NCI-H1092 treated with DMSO at 0.1 percent for 48 hours (cell line): ENCODE measurements at places on chromosomes 4 and X.
A peak's percentile ranks its signal among the peaks of the same experiment; 100 is the strongest.

- DNase-seq, result no peak
Observed at GRCh38 chr4:43394976-43395375, 502.5 kb downstream of the GRXCR1 start.

DNA sequence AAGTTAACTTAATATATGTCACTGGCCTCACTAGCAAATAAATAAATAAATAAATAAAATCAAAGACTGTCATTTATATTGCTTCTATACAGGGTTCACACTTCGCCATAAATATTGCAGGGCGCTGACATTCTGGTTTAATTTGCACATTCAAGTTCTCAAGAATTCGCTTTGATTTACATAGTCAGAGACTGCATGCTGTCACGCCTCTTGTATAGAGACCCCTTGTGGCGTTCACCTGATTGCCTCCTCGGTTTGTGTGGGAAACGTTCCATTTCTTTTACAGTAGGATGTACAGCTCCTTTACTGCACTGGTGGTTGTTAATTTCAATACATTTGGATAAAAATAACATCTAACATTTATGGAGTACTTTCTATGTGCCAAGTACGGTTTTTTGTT, 71.3 kb upstream of the ADGRG2 start:
- DNase-seq, result no peak

- DNase-seq, result no peak
Observed at GRCh38 chrX:32397562-32398216, 813.7 kb downstream of the DMD start.

DNA sequence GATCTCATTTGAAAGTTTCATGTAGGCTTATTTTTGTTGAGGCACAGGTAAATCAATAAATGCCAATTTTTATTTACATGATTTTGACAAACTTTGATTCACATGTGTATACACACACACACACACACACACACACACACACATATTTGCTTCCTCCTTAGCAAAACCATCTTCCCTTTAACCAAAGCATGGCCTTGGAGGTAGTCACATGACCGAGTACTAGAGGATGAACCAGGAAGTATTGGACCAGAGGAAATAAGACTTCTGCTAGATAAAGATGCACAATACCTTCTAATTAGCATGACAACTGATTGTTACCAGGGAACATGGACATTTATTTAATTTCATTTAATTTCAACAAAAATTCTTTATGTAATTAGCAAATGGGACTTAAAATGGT, 23.4 kb upstream of the CFAP299 start:
- DNase-seq, result no peak

GRCh38 chr4:125369098-125369497, 54.3 kb downstream of the FAT4 start:
- no peak for DNase-seq

- DNase-seq, result no peak
Observed at GRCh38 chr4:26996745-26997144, 136.1 kb downstream of the STIM2 start.

- no peak for DNase-seq
Observed at GRCh38 chrX:15645266-15645665, 19.3 kb downstream of the CLTRN start.

DNA sequence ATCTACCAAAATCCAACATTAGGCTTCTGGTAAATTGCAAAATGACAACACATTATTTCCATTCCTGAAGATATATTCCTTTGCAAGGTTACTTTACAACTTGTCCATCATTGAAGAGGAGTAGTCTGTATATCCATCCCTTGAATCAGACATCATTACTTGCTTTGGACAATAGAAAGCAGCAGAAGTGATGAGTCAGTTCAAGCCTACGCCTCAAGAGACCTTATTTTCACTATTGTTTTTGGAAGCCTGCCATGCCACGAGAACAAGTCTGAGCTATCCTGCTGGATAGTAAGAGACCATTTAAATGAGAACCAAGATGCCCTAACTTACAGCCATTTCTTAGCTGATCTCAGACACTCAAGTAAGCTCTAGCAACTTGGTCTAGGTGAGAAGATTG, 246.0 kb upstream of the HHIP start:
- no peak for DNase-seq

GRCh38 chr4:85901500-85901899, 426.6 kb downstream of the ARHGAP24 start:
- DNase-seq, result no peak

DNA sequence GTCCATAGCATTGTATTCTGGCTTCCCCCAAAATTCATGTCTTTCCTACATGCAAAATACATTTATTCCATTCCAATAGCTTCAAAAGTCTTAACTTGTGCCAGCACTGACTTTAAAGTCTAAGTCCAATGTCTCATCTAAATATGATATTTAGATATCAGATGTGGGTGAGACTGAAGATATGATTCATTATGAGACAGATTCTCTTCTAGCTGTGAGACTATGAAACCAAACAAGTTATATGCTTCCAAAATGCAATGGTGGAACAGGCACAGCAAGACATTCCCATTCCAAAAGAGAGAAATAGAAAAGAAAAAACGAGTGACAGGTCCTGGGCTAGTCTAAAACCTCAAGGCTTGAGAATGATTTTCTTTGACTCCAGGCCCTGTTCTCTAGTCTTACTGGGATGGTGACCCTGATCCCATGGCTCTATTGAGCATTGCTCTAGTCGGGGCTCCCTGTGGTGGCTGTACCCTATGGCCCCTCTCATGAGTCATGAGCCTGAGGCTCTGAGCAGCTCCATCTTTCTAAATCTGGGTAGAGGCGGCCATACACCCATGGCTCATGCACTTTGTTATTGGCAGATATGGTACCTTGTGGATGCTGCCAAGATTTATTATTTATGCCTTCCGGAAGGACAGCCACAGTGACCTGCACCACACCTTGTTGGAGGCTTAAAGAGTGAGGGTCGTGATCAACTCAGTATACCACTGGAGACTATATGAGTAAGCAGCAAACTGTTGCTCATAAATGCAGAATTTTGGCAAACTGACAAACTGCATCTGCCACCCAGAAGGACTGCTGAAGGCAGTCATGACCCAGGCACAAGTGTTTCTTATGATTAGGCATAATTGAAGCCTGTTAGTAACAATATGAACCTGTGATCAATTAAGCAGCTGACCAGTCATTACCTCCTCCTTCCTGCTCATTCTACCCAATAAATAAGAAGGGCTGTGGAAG, 38.5 kb upstream of the BOD1L1 start:
- DNase-seq, result no peak

- DNase-seq, result peak; percentile 12
Observed at GRCh38 chr4:169024762-169025161, 14.7 kb upstream of the CBR4 start.

DNA sequence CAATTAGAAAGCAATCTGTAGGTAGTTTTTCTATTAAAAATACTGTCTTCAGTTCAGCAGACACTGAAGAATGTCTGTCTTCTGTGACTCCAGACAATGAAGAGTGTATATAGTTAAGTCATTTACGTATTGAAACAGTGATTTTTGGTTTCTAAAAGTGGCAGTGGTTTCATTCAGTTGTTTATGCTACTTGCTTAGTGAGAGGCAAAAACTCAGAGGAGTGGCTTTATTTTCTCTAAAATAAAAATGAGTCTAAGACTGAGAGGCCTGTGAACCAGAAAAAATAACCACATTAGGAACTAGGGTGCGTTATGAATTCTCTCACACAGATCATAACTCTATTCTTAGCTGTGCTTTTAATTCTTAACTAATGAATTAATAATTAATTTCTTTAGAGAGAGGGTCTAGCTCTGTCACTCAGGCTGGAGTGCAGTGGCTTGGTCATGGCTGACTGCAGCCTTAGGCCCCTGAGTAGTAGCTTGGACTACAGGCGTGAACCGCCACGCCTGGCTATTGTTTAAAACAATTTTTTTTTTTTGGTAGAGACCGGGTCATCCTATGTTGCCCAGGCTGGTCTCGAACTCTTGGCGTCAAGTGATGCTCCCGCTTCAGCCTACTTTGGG, 31.4 kb downstream of the FREM3 start:
- no peak for DNase-seq

- no peak for DNase-seq
Observed at GRCh38 chrX:74080165-74080564, 223.8 kb upstream of the ZCCHC13 start.
